ENCODE measurements at places on chromosomes 12 and 14.

GRCh38 chr12:58171914-58172313, 230.5 kb downstream of the ATP23 start:
- no peak for DNase-seq

DNA sequence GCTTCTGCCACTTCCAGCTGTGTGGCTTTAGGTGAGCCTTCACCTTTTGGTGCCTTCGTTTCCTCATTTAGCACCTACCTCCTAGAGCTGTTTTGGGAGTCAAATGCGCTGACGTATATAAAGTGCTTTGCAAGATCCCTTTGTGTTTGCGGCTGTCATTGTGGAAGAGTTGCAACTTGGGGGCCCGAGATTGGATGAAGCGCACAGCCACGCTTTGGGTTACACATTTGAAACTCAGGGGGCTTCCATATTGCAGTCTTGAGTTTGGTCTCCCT, 636 bp upstream of the ARL6IP4 start:
- no peak for DNase-seq

- no peak for DNase-seq
Observed at GRCh38 chr12:50824914-50825313, 17.8 kb upstream of the TMPRSS12 start.

GRCh38 chr14:36517242-36518030, 2.6 kb downstream of the NKX2-1 start:
- DNase-seq, result no peak

DNA sequence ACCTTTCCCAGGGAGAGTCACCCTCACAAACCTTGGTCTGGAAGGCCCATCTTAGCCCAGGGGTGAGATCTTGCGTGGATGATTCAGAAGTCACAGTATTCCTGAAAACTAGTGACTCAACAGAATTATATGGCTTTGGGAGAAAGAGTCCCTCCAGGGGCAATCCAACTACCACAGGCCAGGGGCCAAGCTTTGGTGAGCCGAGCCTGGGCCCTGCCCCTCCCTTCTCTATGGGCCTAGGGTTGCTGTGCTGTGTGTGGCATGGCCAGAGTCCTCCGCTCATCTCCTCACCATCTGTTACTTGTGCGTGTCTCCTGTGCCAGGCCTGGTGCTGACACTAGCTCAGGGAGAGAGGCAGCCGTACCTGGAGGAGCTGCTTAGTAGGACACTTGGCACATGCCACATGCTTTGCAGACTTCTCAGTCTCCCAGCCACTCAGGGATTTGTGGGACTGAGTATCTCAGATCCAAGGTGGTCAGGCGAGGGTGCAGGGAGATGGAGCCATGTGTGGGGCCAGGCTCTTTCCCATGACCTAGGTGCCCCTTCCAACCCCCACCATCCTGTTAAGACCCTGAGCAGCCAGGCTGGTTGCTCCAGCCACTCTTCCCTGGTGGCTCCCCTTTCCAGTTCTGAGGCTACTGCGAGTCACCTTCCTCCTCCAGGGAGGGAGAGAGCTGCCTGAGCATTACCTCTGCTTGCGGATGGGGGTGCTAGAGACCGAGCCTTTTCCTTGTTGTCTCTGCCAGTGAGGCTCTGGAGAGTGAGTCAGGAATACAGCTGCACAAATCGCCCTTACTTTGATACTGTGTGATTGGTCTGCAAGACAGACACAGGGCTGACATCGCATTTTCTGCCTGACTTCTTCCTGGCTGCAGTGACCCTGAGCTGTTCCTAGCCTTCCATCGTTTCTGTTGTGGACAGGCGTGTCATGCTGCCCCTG, 94.1 kb downstream of the SLC25A47 start:
- DNase-seq, result peak; percentile 11

- DNase-seq, result no peak
Observed at GRCh38 chr14:24662753-24663152, 28.8 kb upstream of the GZMB start.

- DNase-seq, result no peak
Observed at GRCh38 chr14:54344445-54344844, 52.4 kb upstream of the CDKN3 start.
